ENCODE measurements at places on chromosomes 5 and 9. TPM values are rescaled to one million over a fixed set of nuclear protein-coding genes. Genes with fewer than 3 reads are reported as not detected.

GRCh38 chr5:21085791-21086190 lies 1097.8 kb upstream of the CDH18 start:
- DNase-seq, result no peak

GRCh38 chr5:85337435-85337834 lies 952.8 kb upstream of the EDIL3 start:
- no peak for DNase-seq

The SLC45A2 gene
- total RNA-seq, result not detected

- DNase-seq, result no peak
These were observed 43.6 kb upstream of the RAD23B start for GRCh38 chr9:107239474-107239873.

DNA sequence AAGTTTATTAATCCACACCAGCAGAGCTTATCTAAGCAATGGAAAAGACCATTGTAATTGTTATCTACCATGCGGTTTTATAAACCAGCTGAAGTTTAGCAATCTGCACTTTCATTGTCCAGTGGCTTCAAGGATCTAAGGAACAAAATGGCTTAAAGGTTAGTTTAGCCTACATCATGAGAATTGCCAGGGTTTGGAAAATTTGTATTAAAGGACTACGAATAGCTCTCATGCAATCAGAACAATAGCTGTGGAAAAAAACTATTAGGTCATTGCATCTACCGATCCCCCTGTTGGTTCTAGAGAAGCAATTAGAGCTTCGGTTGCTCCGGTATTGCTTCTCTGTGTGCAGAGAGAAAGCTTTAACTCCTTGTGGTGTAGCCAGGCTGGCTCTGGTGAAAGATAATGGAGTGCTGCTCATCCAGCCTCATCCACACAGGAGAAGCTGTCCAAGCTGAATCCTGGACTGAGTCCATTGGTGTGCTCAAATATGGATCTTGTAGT lies 86.3 kb upstream of the SLC12A2 start:
- DNase-seq, result no peak

The ADCY2 gene
- 0.19 TPM for total RNA-seq

Measured in Right ventricle myocardium inferior (tissue), 1 donor.